Activated CD4-positive, alpha-beta memory T cell treated with anti-CD3 and anti-CD28 coated beads, Interleukin-2, amount 10 ng/mL, durations not matched to agents 7 days and 5 days (primary cell): ENCODE measurements at places on chromosomes 6 and 20. TPM values are rescaled to one million over a fixed set of nuclear protein-coding genes. Genes with fewer than 3 reads are reported as not detected.

The HLA-DQB1 gene
- total RNA-seq: 74.4 TPM

The SLC17A1 gene
- total RNA-seq: not detected

The FAM162B gene
- total RNA-seq: not detected

The RNF39 gene
- not detected for total RNA-seq

The TRIM10 gene
- 0.08 TPM for total RNA-seq

DNA sequence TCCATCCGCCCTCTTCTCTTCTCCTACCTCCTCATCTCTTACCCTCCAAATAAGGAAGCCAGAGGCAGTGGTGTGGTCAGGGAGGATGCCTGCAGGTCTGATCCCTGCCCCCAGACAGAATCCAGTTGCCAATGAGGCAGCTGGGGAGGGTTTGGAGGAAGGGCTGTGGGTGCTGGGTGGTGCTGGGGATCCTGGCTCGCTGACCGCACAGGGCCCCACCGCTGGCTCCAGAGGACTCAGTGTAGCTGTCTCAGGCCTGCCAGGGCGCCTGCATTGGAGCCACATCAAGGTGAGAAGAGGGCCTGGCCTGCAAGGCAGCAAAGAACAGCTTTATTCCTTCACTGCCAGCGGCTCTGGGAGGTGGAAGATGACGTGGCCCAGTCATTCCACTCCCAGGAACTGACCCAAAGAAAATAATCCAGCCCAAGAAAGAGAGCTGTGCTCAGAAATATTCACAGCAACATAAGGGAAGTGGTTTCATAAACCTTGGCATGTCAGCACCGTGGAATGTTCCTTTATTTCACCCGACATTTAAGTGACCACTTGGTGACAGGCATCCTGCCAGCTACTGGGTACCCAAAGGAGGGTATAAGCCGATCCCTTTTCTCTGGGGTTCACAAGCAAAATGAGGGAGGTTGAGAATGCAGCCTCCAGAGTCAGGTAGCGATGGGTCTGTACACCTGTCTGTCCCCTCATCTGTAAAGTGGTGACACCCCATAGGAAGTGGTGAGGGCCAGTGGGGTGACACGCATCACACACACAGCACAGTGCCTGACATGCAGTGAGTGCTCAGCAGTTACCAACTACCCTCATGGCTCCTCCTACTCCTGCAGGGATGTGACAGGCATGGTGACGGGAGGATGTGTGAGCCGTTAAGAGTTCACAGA, 125.1 kb downstream of the SNX5 start:
- DNase-seq: peak; percentile 79

- peak; percentile 38 for DNase-seq
Observed at GRCh38 chr20:63284083-63284440, 8.9 kb upstream of the COL20A1 start.

- no peak for DNase-seq
Observed at GRCh38 chr20:60242836-60243505, 284.7 kb downstream of the CDH26 start.

DNA sequence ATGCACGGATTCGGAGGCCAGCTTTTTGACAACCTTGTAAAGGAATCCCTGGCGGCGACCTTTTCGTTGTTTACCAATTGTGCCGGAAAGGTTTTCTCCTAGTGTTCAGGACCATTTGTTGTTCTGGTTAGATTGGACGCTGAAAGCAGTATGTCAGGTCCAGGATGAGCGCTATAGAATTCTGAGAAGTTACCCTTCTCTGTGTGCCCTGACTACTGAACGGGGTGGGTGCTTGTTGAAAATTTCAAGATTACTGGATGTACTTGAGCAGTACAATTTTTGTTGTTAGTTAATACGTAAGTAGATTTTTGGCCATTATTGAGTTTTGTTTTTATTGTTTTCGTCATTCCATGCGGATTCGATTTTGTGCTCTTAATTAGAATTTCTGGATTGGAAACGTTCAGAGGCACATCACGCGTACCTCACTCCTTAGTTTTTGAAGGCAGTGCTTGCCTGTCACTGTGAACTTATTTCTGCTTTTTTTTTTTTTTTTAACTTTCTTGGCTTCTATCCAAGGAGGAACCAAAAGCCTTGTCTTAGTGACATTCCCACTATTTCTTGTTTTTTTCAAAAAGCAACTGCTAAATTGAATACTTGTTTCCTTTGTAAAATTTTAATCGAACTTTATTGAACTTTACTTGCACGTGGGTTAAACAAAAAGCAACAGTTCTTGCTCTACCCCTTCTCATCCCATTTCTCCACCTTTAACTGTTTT, 898 bp downstream of the XRN2 start:
- DNase-seq: no peak

GRCh38 chr6:22892452-22892851, 323.1 kb downstream of the HDGFL1 start:
- DNase-seq: no peak

DNA sequence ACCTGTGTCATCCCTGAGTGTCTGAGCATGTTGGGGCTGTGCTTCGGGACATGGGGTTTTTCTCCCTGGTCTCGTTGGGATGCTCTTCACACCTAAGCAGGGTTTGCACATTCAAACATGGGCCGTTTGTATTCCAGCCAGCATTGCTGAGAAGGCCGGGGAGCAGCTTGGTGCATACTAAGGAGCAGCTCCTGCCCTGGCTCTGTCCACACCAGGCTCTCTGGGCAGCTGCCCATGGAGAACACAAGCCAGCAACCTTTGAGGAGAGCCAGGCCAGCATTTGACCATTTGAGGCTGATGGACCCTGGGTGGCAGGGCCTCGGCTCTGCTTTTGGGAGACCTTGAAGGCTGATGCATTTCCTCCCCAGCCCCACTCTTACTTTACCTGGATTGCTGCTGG, 92.1 kb downstream of the PHACTR3 start:
- no peak for DNase-seq

- no peak for DNase-seq
Observed at GRCh38 chr20:51487565-51488268, 54.8 kb downstream of the NFATC2 start.

DNA sequence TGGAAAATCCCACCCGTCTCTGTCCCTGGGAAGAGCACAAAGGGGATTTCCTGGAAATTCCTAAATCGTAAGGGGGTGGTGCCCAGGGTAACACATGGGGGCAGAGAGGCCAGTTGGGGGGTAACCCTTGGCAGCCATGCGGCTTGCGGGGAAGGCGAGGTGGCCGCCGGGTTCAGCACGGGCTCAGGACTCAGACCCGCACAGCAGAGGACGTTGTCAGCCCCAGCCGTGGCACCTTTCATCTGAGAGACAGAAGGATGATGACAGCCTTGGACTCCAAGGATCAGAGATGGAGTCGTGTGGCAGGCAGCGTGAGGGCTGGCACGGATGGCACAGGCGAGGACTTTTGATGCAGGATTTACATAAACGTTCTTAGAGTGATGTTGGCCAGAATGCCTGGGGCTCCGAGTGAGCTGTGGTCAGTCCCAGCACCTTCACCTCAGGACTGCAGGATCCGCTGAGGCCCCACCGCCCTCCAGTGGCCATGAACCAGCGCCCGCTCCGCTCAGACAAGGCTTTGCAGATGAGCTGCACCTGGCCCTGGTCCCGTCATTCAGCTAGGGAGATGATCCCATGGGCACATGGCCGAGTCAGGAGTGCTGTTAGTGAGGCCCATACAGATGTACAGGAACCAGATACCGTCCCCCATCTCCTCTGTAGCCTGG, 190.3 kb downstream of the TAF4 start:
- no peak for DNase-seq

DNA sequence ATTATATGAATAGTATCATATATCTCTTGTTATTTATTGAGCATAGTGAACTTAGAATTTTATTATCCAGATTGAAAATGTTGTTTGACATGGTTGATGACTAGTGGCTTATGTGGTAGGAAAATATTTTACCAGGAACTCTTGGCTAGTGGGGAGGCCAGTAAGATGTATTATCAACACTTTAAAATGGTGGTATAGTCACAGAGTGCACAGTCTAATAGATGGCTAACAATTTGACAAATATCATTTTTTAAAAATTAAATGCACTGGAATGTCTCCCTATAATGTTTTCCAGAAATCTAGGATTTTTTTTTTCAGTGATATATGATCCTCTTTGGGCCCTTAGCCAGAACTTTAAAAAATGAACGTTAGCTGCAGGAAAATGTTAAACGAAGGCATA, 26.9 kb upstream of the EYA4 start:
- no peak for DNase-seq

DNA sequence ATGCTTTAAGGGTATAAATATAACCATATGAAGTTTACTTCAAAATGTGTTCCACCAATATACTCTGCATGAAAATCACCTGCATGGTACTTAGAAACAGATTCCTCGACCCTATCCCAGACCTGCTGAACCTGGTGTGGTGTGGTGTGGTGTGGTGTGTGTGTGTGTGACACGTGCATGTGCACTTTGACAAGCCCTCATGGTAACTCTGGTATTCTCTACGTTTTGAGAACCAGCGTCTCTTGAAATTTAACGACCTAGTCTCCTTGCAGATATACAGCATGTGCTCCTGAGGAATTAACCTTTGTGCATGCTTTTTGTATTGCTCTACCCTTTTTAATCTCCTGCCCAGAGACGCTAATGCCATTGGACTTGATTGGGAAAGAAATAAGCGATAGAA, 29.5 kb downstream of the GGTLC1 start:
- DNase-seq: no peak

GRCh38 chr6:166400181-166400580, 17.4 kb upstream of the MPC1 start:
- DNase-seq: no peak

DNA sequence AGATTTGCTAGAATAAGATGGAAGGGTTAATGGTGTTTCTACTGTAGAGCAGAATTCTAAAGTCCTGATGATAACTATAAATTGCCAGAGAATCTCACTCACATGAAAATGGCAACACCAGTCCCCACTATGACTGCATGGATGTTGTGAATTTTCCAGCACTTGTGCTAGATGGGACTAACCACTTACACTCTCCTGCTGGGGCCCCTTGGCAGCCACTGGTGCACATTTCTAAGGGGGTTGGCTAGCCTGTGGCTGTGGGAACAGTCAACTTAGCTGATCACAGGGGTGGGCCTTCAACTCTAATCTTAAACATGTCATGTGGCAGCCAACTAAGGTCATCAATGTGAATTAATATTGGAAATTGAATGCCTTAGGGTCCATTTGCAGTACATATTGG, 271.2 kb downstream of the PHACTR1 start:
- no peak for DNase-seq

DNA sequence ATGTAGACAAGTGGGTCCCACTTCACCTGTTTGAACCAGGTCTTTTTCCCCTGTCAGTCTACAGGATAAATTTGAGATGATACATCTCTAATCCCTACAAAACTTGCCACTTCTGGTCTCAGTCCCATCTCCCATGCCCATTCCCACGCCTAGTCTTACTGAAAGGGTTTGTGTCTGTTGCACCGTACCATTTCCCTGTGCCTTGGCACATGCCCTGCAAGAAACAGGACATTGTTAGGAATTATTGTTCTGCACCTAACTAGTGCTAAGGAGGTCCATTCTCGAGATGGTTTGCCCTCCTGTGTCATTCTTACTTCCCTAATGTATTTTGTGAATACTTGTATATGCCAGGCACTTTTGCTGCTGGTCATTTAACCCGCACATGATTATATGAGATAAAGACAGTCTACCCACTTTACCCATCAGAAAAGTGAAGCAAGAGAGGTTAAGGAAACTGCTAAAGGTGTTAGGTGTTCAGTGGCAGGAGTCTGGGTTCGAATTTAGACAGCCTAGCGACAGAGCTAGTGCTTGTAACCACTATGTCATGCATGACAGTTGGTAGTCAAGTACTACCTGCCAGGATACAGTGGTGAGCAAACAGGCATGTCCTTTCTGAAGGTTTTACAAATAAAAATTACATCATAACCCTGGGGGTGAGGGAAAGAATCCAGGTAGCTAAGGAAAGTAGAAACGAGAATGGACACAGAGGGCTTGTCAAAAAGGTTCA, 12.7 kb downstream of the FAM217A start:
- DNase-seq: no peak

DNA sequence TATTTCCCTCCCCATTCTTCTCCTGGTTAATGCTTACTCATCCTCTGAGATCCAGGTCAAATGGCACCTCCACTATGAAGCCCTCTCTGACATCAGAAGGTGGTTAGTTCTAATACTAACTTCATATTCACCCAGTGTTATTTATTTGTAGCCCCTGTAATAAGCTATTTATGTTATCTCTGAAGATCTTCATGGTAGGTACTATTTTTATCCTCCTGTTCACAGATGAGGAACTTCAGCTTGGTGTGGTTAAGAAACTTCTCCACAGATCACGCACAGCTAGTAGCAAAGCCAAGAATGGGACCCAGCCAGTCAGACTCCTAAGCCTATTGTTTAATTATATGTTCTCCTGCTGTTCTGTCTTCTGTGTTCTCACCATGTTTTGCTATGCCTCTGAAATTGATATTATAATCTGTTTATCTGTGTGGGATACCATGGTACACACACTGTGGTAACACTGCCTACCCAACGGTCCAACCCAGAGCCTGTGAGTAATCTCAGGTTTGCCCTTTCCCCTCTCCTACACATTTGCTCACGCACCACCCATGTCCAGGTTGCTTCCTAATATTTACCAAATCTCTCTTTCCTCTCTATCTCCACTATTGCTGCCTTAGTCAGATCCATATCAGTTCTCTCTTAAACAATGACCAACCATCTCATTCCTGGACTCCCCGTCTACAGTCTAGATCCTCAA, 98.4 kb downstream of the IPCEF1 start:
- DNase-seq: no peak

DNA sequence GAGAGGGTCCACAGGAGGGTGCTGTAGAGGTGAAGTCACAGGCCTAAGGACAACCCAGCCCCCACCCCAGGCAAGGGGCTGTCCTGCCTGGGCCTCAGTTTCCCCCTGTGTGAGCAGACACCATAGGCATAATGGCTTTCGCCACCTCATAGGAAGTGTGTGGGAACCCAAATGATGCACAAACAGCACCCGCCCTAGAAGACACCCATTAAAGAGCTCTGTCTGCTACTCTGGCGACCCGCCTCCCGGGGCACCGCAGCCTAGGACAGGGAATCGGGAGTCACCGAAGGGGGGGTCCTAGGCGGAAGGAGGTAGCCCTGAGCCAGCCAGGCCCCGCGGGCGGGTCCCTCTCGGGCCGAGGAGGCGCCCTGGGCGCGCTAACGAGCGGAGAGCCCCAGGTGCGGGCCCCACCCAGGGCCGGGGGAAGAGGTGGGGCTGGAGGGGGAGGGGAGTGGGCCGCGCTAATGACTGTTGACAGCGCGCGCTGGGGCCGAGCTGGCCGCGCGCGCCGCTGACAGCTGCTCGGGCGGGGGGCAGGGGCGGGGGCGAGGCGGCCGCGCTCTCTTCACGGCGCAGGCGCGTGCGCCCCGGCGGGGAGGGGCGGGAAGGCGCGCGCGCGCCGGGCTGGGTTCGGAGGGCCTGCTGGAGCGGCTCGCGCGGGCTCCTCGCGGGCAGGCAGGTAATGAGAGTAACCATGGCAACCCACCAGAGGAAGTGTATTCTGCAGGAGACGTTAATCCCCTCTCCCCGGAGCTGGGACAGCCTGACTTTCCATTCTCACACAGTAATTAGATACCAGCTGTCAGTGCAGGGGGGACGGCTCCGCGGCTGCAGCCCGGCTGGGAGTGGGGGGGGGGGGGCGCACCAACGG, 48.9 kb downstream of the NOL4L start:
- DNase-seq: peak; percentile 91

GRCh38 chr20:21436205-21436604, 38.9 kb upstream of the NKX2-4 start:
- no peak for DNase-seq

- DNase-seq: no peak
Observed at GRCh38 chr6:44942201-44942600, 385.9 kb upstream of the RUNX2 start.
